ENCODE measurements at places on chromosomes 5 and 9. TPM values are rescaled to one million over a fixed set of nuclear protein-coding genes. Genes with fewer than 3 reads are reported as not detected.

DNA sequence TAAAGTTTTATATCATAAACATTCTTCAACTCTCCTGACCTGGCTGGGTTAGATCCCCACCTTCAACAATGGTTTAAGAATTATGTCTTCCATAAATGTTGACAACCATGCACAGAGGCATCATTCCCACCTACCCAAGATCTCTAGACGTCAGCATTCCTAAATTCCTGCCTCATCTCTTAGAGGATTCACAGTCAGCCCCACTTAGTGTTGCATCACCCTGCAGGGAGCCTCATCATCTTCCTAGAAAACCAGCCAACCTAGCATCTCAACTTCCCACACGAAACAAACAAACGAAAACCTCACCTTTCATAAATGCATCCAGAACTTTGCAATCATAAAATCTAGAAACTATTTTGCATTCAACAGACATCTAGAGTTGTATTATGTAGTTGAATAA, 816.1 kb upstream of the C9orf72 start:
- H3K27me3 ChIP-seq = no peaks in the 10 kb centered on the region
- no peak for DNase-seq
- no peaks in the 10 kb centered on the region for H3K4me1 ChIP-seq
- no peaks in the 10 kb centered on the region for H3K36me3 ChIP-seq

DNA sequence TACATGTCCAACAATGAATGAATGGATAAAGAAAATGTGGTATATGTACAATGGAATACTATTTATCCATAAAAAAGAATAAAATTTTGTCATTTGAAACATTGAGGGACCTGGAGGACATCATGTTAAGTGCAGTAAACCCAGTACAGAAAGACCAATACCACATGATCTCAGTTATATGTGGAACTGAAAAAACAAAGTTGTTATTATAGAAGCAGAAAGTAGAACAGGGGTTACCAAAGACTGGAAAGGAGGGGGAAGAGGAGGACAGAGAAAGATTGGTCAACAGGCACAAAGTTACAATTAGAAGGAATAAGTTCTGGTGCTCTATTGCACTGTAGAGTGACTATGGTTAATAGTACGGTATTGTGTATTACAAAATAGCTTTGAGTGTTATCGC, 233.8 kb downstream of the SEMA6A start:
- no peaks in the 10 kb centered on the region for H3K36me3 ChIP-seq
- DNase-seq = no peak
- no peaks in the 10 kb centered on the region for H3K4me1 ChIP-seq
- no peak overlapping the region for H3K27ac ChIP-seq
- H3K27me3 ChIP-seq = no peaks in the 10 kb centered on the region
- no peak overlapping the region for H3K4me3 ChIP-seq

MYORG gene
- total RNA-seq = 27.1 TPM

GRCh38 chr5:131163276-131164119, 1.6 kb downstream of the HINT1 start:
- H3K27me3 ChIP-seq = no peaks in the 10 kb centered on the region
- H3K4me3 ChIP-seq = peak overlapping the region; percentile 93
- peaks cover 28% of the 10 kb centered on the region for H3K4me1 ChIP-seq
- peak overlapping the region; percentile 96 for H3K27ac ChIP-seq
- H3K36me3 ChIP-seq = peaks cover 15% of the 10 kb centered on the region

LECT2 gene
- total RNA-seq = 25.6 TPM

DNA sequence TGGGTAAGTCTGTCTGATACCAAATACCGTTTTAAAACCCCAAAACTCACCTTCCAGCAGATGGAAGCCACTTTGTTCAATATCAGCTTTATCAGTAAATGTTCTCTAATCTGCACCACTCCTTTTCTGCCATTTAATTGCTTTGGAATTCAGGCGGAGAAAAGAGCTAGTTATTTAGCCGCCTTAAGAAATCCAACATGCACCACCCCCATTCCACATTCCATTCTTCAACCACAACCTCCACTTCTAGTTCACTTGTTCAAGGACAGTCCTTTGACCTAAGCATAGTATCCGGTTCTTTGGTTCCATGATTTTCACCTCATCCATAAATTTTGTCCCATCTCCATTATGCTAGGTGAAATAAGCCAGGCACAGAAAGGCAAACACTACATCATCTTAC, 240.1 kb downstream of the DNAH5 start:
- H3K4me3 ChIP-seq = no peak overlapping the region
- DNase-seq = no peak
- no peak overlapping the region for H3K27ac ChIP-seq
- no peaks in the 10 kb centered on the region for H3K36me3 ChIP-seq

DNA sequence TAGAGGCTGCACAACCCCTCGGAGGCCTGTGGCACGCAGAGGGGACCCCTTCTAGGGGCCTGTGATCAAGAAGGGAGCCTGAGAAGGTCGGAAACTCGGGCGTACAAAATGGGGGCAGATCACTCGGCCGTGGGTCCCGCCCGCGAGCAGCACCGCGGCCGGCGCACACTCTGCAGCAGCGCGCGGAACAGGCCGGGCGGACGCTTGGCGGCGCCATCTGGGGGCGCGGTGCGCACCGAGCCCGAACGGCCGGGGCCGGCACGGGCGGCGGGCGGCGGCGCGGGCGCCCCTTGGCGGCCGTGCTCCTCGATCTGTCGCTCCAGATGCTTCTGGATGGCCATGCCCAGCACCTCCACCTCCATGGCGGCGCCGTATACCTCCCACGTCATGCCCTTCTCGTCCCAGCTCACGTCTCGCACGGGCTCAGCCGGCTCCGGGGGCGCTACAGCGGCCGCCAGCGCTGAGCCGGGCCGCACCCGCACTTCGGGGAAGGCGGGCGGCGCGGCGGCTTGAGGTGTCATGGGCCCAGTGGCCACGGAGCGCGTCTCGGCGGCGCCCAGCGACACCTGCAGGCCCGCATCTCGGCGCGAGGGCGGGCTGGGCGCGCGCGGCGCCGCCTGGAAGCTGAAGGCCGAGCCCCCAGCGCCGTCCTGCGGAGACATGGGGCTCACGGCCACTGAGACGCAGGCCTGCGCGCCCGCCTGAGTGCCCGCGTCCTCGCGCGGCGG, 13.1 kb downstream of the GPRIN1 start:
- no peaks in the 10 kb centered on the region for H3K36me3 ChIP-seq
- peak; percentile 57 for DNase-seq
- H3K4me1 ChIP-seq = no peaks in the 10 kb centered on the region
- no peak overlapping the region for H3K27ac ChIP-seq

- DNase-seq = no peak
- no peaks in the 10 kb centered on the region for H3K36me3 ChIP-seq
- H3K4me3 ChIP-seq = no peak overlapping the region
- no peaks in the 10 kb centered on the region for H3K27me3 ChIP-seq
These were observed 129.6 kb upstream of the CNTLN start for GRCh38 chr9:17005056-17005823.

CENPP gene
- total RNA-seq = 1.0 TPM

GRCh38 chr9:131836021-131836420, 96.1 kb upstream of the RAPGEF1 start:
- DNase-seq = no peak
- H3K4me3 ChIP-seq = no peak overlapping the region
- no peaks in the 10 kb centered on the region for H3K27me3 ChIP-seq
- no peaks in the 10 kb centered on the region for H3K36me3 ChIP-seq

MARCHF3 gene
- 4.3 TPM for total RNA-seq

DNA sequence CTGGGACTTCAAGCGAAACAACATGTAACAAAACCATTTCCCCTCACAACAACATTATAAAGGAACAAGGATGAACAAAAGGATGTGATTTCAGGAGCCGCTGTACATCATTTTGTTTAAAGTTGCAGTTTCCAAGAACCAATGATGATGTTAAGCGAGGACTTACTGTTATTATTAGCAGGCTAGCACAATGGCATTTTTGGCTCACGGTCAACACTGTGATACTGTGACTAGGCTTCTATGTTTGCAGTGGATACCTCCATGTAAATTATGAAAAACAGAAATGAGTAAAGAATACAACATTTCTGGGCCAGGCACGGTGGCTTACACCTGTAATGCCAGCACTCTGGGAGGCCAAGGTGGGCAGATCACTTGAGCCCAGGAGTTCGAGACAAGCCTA, 113.0 kb downstream of the AUH start:
- H3K4me1 ChIP-seq = no peaks in the 10 kb centered on the region
- DNase-seq = no peak
- no peak overlapping the region for H3K27ac ChIP-seq
- H3K4me3 ChIP-seq = no peak overlapping the region
- no peaks in the 10 kb centered on the region for H3K36me3 ChIP-seq
- H3K27me3 ChIP-seq = no peaks in the 10 kb centered on the region

GRCh38 chr9:114902786-114903524, 27.4 kb downstream of the TNFSF8 start:
- no peaks in the 10 kb centered on the region for H3K4me1 ChIP-seq
- no peaks in the 10 kb centered on the region for H3K27me3 ChIP-seq
- H3K27ac ChIP-seq = no peak overlapping the region
- DNase-seq = no peak
